ENCODE measurements at places on chromosomes 2 and 18.

- no peak for DNase-seq
Measured at GRCh38 chr2:237060534-237061312, 25.0 kb upstream of the COPS8 start.

DNA sequence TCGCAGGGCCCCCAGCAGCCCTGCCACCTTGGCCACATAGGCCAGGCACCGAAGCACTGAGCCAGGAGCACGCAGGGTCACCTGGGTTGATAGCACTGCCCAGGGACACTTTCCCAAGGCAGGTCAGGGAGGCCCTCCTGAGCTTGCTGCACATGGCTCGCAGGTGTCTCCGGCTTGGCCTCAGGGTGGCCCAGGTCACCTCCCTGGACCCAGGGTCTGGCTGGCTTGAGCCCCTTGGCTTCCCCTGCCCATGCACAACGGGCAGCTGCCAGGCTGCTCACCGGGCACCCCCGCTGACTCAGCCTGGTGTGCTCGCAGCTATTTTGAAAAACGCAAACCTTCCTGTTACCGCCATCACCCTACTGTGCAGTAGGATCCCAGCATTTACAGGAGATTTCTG, 502.3 kb downstream of the EIPR1 start:
- no peak for DNase-seq

DNA sequence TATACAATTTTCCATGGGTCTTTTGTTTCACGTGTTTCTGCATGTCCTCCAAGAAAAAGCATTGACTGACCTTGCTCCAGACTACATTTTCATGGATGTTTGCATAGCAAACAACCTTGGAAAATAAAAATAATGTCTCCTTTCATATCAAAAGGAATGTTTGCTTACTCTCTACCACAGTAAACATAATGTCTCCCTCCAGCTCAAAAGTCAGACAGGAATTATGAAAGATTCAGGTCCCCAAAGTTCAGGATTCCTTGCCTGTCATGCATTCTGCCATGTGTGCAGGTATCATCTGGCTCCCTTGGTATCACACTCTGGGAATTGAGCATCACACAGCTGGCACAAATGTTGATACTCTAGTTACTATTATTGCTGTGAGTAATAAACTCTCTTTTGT, 103.1 kb upstream of the ZC3H15 start:
- DNase-seq, result no peak

GRCh38 chr2:8827729-8828128, 9.7 kb downstream of the KIDINS220 start:
- no peak for DNase-seq

GRCh38 chr2:240435457-240435947, at the start of gene GPC1:
Gene GPC1 (plus strand): TSS chr2:240435663. CDS start chr2:240435919, 256 bp downstream.
- DNase-seq, result no peak

DNA sequence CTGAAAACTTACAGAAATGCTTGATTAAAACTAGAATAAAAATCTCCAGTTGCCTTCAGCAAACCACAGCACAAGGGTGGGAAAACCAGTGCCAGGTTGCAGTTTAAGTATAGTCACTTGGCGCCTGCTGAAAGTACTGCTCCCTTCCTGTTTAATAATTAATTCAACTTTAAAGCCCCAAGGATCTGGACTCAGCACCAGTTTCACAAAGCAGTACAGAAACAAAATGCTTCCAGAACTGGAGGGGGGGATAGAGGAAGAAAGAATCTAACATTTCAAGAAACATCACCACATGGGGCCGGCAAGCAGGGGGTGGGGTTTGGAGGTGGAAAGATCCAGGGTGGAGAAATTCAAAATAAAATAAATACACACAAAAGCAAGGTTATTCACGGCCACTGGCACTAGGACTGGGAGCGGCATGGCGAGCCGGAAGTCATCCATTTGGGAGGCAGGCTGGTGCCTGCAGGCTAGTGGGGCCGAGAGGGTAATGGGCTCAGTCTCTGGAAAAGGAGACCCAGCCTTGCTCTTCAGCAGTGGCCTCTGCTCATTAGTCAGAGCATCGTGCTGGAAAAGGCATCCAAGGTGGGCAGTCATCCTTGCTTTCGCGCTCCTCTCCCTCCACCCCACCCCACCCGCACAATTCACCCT, 85.8 kb downstream of the POU3F3 start:
- no peak for DNase-seq

GRCh38 chr2:5328826-5329225, 363.4 kb upstream of the SOX11 start:
- no peak for DNase-seq

- DNase-seq, result no peak
Measured at GRCh38 chr2:85089585-85089984, 43.6 kb upstream of the TCF7L1 start.

GRCh38 chr2:233486357-233486756, 80.2 kb downstream of the USP40 start:
- no peak for DNase-seq

GRCh38 chr2:135048122-135048521, 875 bp upstream of the MAP3K19 start:
- no peak for DNase-seq

- no peak for DNase-seq
Measured at GRCh38 chr2:175990099-175990498, 12.0 kb downstream of the LNPK start.

DNA sequence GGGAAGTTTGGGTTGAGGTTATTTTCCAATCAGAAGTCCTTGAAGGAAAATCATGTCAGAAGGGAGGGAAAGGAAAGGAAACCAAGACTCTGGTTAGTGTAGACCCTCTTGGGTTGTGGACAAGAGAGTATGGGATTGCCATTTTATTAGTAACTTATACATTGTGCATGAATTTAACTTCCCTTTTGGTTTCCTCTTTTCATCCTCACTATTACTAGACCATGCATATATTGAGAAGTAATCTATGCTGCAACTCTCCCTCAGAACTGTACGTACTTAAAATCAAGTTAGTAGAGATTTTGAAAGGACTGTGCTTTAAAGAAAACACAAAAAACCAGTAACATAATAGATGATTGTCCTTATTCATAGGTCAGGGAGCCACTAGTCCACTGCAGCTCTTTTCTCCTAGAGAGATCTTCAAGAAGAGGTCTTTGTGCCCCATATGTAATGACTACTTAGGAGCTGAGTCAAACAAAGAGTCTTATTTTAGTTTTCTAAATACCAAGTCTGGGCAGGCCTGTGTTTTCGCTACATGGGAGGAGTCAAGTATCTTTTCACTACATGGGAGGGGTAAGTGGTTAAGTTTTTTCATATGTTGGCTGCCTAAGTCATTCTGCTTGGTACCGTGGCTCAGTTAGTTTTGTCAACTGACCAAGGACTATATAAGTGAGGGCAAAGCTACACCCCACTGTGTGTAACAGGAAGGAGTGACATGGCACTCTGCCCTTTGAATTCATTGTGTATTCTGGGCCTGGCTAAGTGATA, 25.2 kb upstream of the FAM117B start:
- DNase-seq, result no peak

- no peak for DNase-seq
Measured at GRCh38 chr2:60541056-60541651, 12.3 kb downstream of the BCL11A start.

DNA sequence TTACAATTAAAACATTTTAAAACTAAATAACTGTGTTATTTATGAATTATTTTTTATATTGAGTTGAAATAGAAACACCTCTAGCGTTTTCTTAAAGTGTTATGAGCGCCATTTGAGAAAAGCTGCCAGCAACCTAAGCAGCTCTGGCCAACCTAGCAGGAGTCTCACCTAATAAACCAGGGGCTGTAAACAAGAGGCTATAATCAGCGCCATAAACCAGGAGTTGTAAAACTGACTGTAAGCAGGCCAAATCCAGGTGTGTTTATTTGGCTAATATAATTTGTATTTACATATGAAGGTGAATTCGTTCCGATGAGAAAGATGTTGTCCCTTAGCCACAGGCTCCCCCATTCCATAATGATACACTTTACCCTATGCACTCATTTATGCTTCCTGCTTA, 34.7 kb downstream of the LRRTM1 start:
- no peak for DNase-seq

GRCh38 chr2:106982350-106982749, 96.4 kb upstream of the ST6GAL2 start:
- no peak for DNase-seq

DNA sequence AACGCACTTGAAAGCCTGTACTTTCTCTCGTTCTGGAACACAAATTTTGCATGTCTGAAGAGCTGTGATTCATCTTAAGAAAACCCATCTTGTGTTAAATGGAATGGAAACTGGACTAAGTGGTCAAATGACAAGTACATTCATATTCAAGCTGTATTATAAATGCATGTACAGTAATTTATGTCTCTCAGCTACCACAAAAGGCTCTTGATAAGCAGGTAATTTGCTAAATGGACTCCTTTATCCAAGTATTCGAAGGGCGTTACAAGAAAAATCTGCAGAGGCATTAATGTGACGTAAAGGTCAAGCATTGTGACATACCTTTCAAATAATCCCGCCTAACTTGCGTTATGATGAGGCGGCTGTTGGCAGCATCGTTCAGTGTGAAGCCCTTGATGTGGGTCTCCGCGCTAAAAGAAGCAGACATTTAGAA, 66.6 kb downstream of the ABCG8 start:
- no peak for DNase-seq

DNA sequence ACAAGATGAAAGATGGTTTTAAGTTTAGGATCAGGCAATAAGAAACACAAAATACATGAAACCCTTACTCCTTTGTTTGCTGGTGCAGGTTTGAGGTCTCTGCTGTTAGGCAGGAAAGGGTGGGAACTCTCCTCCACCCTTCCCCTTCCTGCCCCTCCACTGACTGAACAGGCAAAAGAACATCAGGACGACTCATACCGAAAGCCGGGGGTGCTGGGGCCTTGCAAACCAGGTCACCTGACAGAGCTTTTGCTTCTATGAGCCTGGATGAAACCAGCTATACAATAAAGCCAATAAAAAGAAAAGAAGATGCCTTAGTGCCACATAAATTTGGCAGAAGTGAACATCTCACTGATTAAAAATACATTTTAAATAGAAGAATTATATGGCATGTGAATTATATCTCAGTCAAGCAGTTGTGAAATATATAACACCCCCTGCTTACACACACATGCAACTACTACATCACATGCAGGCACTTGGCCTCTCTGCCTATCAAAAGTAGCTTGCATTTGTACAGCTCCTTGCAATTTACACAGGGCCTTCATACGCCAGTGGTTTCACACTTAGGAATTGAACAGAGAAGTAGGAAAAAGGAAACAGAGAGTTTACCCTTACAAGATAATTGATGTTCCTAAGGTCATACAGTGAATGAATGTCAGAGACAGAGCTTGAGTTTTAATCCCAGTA, 215.1 kb upstream of the TRIB2 start:
- DNase-seq, result no peak

- DNase-seq, result no peak
Measured at GRCh38 chr2:191976436-191976835, 129.5 kb upstream of the CAVIN2 start.

DNA sequence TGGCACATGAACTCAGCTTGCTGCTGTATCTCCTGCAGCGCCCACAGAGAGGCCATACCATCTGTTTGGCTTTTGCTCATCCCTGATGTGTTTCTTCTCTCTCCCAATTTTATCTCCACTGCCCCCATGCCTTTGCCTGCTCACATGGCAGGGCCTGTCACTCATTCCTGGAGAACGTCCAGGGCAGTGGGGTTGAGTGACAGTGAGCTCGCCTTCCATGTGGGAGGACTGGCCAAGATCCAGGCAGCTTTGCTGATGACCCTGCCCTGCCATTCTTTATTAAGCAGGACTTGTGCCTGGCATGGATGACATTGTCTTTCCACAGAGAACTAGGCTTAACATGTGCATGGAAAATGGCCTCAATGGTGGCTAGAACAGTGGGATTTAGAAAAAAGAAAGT, 230.5 kb upstream of the THSD7B start:
- DNase-seq, result no peak

DNA sequence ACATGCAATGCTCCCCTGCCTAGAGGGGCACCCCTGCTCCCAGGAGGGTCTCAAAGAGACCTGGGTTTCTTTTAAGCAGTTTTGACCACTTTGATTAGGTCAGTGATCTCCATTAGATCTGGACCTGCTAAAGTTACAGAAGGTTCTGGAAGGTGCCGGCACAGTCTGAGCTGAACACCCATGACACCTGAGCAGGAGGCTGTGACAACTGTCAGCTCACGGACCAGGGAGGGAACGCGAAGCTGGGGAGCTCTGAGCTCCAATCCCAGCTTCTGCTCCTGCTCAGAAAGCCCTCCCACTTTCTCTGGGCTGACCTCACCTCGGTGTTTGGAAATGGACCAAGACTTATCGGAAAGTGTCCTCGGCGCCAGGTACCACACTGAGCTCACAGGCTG, 113.8 kb downstream of the NFATC1 start:
- DNase-seq, result no peak

DNA sequence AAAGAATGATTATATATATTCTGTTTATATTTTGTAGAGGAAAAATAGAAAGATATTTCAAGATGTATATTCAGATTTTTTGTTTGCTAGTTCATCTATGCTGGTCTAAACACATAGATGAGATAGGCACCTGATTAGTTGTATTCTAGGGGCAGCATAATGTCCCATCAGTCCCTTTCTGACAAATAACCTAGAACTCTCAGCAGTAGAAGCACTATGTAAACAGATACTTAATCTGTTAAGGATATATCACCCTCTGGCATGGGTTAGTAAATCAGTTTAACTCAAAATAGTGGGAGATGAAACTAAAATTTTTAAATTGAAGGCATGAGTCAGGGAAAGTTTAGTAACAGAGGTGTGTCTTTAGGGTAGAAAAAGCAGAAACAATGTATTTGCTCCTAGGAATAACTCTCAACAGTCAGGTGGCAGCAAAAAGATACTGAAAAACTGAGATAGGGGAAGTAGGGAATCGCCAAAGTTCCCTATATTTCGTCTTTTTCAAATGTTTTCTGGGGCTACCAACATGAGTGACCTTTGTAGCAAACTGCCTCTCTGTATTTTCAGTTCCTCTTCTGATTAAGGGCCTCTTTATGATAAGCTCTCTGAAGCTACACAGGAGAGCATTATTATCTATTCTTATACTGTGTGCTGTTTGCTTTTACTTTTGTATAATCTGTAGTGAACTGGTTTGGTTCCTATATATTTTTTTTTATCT, 5.7 kb downstream of the PPP1R1C start:
- no peak for DNase-seq

DNA sequence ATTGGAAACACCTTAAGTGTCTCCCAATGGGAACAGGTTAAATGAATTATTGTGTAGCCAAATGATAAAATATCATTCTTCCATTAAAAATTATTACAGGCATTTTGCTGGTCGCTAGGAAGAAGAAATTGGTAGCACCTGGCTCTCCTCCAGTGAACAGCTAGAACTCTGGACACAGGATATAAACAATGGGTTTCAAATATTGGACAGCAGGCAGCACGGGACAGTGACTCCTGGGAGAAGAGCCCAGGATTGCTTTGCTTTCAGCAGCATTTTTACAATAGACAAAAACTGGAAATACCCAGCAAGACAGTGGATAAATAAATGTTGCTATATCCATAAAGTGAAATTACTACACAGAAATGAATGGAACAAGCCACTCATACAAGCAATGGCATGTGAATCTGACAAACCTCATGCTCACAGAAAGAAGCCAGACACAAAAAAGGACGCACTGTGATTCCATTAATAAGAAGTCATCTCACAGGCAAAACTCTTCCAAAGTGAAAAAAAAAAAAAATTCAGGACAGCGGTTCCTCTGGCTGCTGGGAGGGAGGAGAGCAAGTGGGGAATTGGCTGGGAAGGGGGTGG, 50.5 kb downstream of the LAMA1 start:
- DNase-seq, result no peak

- no peak for DNase-seq
Measured at GRCh38 chr2:145596416-145596815, 1076.5 kb upstream of the ZEB2 start.

Data from KG1 (cell line).